ENCODE measurements at places on chromosomes 7 and 10. TPM values are rescaled to one million over a fixed set of nuclear protein-coding genes. Genes with fewer than 3 reads are reported as not detected.

ASB10 gene
- not detected for total RNA-seq

NUTM2E gene
- not detected for total RNA-seq

CALHM2 gene
- total RNA-seq: 119 TPM

MALRD1 gene
- total RNA-seq: not detected

HK1 gene
- total RNA-seq: 28.8 TPM

LIPJ gene
- under 0.01 TPM for total RNA-seq

LIPM gene
- not detected for total RNA-seq

EBF3 gene
- 28.5 TPM for total RNA-seq

- no peaks in the 10 kb centered on the region for H3K36me3 ChIP-seq
- H3K4me1 ChIP-seq: no peaks in the 10 kb centered on the region
- no peaks in the 10 kb centered on the region for H3K27me3 ChIP-seq
- no peak overlapping the region for H3K27ac ChIP-seq
- no peak for DNase-seq
- H3K4me3 ChIP-seq: no peak overlapping the region
Observed at GRCh38 chr10:22912763-22913384, 15.0 kb upstream of the ARMC3 start.

- H3K36me3 ChIP-seq: no peaks in the 10 kb centered on the region
- H3K4me3 ChIP-seq: no peak overlapping the region
- no peak for DNase-seq
- no peaks in the 10 kb centered on the region for H3K4me1 ChIP-seq
Observed at GRCh38 chr10:11176746-11177145, 159.1 kb downstream of the CELF2 start.

- no peak for DNase-seq
- no peaks in the 10 kb centered on the region for H3K36me3 ChIP-seq
- no peak overlapping the region for H3K4me3 ChIP-seq
Observed at GRCh38 chr10:124018886-124019525, 74.4 kb downstream of the CHST15 start.

DNA sequence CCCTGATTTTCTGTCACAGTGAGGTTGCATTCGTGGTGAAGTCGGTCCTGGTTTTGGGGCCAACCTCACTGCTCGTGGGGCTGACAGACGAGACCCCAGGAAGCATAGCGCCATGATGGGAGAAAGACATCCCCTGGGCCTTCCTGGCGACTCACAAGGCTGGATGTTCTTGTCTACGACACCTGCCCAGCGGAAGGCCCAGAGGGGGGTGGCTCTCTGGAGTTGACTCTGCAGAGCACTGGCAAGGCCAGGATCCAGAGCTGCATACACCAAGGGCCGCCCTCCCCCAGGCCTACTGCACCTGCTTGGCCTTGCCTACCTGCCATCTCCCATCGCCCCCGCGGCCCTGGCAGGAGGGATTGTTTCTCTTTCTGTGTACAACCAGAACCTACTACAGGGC is 608.9 kb downstream of the PTPRN2 start:
- H3K27me3 ChIP-seq: no peaks in the 10 kb centered on the region
- no peak overlapping the region for H3K27ac ChIP-seq
- H3K4me1 ChIP-seq: no peaks in the 10 kb centered on the region
- H3K36me3 ChIP-seq: no peaks in the 10 kb centered on the region
- DNase-seq: no peak

- H3K27me3 ChIP-seq: no peaks in the 10 kb centered on the region
- no peak overlapping the region for H3K27ac ChIP-seq
- peaks cover 3% of the 10 kb centered on the region for H3K4me1 ChIP-seq
- no peaks in the 10 kb centered on the region for H3K36me3 ChIP-seq
- no peak for DNase-seq
Observed at GRCh38 chr7:150846291-150847115, 5.8 kb upstream of the AOC1 start.

DNA sequence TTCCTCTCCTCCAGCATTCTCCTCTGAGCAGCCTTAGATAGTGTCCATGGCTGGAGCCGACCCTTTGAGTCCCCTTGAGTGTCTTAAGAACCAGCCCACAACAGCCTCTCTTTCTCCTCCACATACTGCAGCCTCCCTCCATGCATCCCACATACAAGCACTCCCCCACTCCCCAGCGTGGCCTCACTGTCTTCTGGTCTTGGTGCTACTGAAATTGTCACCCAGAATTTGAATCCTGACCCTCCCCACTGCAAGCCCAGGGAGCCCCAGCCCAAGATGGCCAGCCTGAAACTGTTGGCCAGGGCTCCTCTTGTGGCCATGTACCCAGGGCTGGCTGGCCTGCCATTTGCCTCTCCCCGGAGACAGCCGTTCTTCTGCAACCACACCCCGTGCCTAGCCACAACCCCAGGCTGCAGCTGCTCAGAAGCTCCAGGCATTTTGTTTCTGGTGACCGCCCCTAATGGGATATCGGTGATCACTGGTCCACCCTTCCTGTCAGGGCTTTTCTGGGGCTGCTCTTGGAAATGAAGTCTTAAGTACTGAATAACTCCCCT is 18.8 kb upstream of the SH2D4B start:
- no peak overlapping the region for H3K4me3 ChIP-seq
- peaks cover 9% of the 10 kb centered on the region for H3K4me1 ChIP-seq
- DNase-seq: no peak
- H3K36me3 ChIP-seq: peaks cover 28% of the 10 kb centered on the region
- no peaks in the 10 kb centered on the region for H3K27me3 ChIP-seq

DNA sequence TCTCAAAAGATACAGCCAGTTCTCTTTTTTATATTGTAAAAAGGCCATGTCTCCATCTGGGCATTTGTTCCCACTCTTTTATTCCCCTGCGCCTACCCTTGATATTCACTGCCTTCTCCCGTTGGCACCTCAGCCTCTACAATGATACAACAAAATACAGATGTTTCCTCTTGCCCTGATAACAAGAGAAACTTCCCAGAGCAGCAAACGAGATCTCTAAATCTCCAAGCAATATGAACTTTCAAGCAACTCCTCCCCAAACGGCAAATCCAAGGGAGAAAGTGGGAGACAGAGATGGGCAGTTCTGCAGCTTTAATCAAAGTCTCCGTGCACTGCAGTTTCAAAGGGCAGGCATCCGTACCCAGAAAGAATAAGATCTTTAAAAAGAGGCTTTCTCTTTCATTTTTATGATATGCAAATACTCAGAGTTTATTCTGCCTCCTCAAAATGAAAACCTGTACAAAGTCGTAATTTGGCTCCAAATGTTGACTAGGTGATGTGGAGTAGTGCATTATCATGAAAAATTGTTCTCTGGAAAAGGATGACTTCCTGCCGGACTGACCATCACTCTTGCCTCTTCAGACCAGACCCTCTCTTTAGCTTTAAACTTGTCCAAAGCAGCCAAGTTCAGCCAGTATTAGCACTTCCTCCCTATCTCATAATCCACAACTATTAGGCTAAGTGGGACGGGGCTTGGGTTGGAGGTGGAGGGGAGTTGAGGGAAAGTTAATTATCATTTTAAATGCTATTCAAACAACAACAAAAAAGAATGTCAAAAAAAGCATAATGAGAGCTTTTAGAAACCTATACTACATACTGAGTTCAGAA is 682 bp downstream of the HGF start:
- no peaks in the 10 kb centered on the region for H3K27me3 ChIP-seq
- peak overlapping the region; percentile 9 for H3K4me3 ChIP-seq
- H3K36me3 ChIP-seq: no peaks in the 10 kb centered on the region

- no peak overlapping the region for H3K4me3 ChIP-seq
- no peaks in the 10 kb centered on the region for H3K4me1 ChIP-seq
- peaks cover 7% of the 10 kb centered on the region for H3K36me3 ChIP-seq
Observed at GRCh38 chr7:107463139-107464078, 6.4 kb upstream of the GPR22 start.

DNA sequence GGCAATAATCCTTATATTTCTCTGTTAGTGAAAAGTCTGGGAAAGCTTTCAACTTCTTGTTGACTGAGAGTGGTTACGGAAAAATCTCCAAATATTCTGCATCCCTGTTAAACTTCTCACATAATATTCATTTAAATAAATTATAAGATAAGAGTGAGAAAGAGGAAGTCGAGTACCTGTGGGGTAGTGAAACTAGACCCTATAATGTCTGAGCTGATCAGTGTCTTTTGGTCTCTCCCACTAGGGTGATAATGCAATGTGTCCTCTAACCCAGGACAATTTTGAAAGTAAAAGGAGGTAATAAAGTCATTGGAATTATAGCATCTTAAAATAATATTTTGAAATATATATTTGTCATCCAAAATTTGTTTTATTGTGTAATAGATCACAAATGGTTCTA is 2.1 kb upstream of the AGR3 start:
- no peaks in the 10 kb centered on the region for H3K27me3 ChIP-seq
- no peak overlapping the region for H3K4me3 ChIP-seq
- H3K27ac ChIP-seq: no peak overlapping the region
- no peak for DNase-seq
- H3K36me3 ChIP-seq: no peaks in the 10 kb centered on the region

DNA sequence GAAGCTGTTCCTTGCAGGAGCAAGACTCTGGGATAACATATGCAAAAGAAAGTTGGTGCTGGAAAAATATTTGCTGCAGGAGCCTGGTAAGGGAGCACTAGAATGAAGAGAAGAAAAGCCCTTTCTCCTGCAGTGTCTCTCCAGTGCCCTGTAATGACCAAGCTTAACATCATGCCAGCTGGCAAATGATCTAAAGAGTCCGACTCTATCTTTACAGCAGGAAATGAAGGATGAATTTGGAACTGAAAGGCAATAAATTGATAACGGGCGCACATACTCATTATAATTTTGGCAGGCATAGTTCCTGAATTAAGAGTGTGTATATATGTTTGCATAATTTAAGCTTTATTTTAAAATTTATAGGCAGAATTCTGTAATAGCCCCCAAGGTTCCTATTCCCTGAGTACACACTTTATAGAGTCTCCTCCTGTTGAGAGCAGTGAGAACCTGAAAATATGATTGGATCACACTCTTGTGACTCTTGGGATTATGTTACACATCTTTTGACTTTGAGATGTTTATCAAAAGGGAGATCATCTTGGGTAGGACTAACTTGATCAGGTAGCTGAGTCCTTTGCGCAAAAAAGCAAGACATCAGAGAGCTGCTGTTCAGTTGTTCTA is 299.0 kb upstream of the MBL2 start:
- H3K27ac ChIP-seq: no peak overlapping the region
- H3K4me1 ChIP-seq: no peaks in the 10 kb centered on the region
- H3K36me3 ChIP-seq: no peaks in the 10 kb centered on the region
- no peak overlapping the region for H3K4me3 ChIP-seq

DNA sequence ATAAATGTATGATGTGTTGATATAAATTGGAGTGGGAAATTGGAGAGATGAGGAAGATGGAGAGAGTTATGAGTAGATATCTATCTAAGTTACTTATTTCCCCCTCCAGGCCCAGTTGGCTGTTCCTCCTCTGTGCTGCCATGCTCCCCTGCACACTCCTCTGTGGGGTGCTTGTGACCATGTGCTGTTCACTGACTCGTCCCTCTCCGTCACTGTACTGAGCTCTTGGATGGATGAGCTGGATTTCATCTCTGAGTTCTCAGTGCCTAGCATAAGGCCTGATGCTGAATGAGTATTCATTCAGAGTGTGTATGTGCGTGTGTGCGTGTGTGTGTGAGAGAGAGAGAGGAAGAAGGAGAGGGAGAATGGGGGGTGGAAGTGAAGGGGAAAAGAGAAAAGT is 14.5 kb downstream of the OR9A2 start:
- no peaks in the 10 kb centered on the region for H3K4me1 ChIP-seq
- no peak for DNase-seq
- no peak overlapping the region for H3K27ac ChIP-seq
- no peaks in the 10 kb centered on the region for H3K27me3 ChIP-seq
- no peaks in the 10 kb centered on the region for H3K36me3 ChIP-seq

GRCh38 chr7:155722936-155723335 is 78.5 kb downstream of the RBM33 start:
- no peak for DNase-seq
- H3K36me3 ChIP-seq: no peaks in the 10 kb centered on the region
- H3K4me3 ChIP-seq: no peak overlapping the region
- no peak overlapping the region for H3K27ac ChIP-seq
- H3K27me3 ChIP-seq: no peaks in the 10 kb centered on the region
- H3K4me1 ChIP-seq: no peaks in the 10 kb centered on the region

GRCh38 chr7:601595-602340 is 82.1 kb upstream of the PDGFA start:
- no peak for DNase-seq
- H3K4me1 ChIP-seq: peaks cover 38% of the 10 kb centered on the region
- peak overlapping the region; percentile 12 for H3K4me3 ChIP-seq
- no peaks in the 10 kb centered on the region for H3K36me3 ChIP-seq
- H3K27ac ChIP-seq: peak overlapping the region; percentile 83
- H3K27me3 ChIP-seq: no peaks in the 10 kb centered on the region

- no peaks in the 10 kb centered on the region for H3K27me3 ChIP-seq
- DNase-seq: no peak
- H3K4me3 ChIP-seq: peak overlapping the region; percentile 47
- H3K27ac ChIP-seq: peak overlapping the region; percentile 92
Observed at GRCh38 chr7:875476-876076, 778 bp upstream of the GET4 start.

- DNase-seq: no peak
- no peaks in the 10 kb centered on the region for H3K36me3 ChIP-seq
Observed at GRCh38 chr7:22662556-22663356, 64.2 kb upstream of the IL6 start.

DNA sequence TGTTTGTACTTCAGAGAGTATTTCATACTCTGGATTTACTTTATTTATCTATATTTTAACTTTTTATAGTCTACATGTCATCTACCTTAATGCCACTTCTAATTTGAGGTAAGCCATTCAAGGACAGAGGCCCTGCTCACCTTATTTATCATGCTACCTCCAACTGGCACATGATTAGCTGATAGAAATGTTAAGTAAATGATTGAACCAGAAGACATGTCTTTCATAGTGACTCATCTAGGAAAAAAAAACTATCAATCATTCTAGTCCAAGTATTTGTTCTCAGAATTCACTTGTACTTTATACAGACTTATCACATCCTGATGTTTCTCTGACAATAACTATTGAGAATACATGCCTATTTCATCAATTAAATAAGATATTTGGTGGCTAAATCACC is 856.3 kb downstream of the XPNPEP1 start:
- H3K4me3 ChIP-seq: no peak overlapping the region
- H3K27ac ChIP-seq: no peak overlapping the region

GRCh38 chr7:1758028-1758858 is 88.2 kb downstream of the ELFN1 start:
- H3K27ac ChIP-seq: no peak overlapping the region
- H3K4me3 ChIP-seq: no peak overlapping the region

DNA sequence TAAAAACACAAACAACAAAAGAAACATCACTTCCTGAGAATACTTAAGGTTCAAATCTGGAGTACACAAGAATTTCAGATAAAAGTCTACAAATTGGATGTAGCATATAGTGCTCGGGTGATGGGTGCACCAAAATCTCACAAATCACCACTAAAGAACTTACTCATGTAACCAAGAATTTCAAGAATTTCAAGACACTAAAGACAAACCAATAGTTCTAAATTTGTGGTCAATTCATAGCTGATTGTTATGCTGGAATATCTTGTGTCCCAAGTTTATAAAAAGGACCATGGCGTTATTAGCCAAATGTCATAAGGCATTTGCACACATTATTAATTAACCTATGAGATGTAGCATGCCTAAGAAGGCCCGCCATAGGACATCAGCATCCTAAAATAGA is 1204.1 kb upstream of the AUTS2 start:
- no peaks in the 10 kb centered on the region for H3K27me3 ChIP-seq
- no peak for DNase-seq
- H3K27ac ChIP-seq: no peak overlapping the region

GRCh38 chr7:712381-713138 is 13.9 kb upstream of the DNAAF5 start:
- no peak for DNase-seq
- H3K4me1 ChIP-seq: no peaks in the 10 kb centered on the region
- no peaks in the 10 kb centered on the region for H3K36me3 ChIP-seq
- peak overlapping the region; percentile 30 for H3K4me3 ChIP-seq
